ENCODE measurements at places on chromosomes 2 and 18.

GRCh38 chr2:126932966-126933710 is 34.4 kb downstream of the TEX51 start:
- DNase-seq: no peak

DNA sequence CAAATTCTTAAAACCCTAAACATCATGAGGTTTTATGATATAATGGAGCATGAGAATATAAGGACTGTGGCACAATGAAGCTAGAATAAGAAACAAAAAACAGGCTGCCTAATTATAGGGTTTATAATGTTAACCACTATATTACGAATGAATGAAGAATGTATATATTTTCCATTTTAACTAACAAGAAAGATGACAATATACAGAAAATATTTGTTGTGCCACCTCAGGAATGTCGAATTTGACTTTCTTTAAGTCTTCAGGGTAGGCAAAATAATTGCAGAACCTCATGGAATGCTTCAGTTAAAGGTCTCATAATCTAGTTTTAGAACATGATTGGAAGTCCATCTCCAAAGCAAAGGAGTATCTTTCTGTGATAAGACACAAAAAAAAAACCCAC is 282.9 kb upstream of the SLC8A1 start:
- DNase-seq: peak; percentile 36

GRCh38 chr2:5915881-5916310 is 223.7 kb downstream of the SOX11 start:
- DNase-seq: no peak

DNA sequence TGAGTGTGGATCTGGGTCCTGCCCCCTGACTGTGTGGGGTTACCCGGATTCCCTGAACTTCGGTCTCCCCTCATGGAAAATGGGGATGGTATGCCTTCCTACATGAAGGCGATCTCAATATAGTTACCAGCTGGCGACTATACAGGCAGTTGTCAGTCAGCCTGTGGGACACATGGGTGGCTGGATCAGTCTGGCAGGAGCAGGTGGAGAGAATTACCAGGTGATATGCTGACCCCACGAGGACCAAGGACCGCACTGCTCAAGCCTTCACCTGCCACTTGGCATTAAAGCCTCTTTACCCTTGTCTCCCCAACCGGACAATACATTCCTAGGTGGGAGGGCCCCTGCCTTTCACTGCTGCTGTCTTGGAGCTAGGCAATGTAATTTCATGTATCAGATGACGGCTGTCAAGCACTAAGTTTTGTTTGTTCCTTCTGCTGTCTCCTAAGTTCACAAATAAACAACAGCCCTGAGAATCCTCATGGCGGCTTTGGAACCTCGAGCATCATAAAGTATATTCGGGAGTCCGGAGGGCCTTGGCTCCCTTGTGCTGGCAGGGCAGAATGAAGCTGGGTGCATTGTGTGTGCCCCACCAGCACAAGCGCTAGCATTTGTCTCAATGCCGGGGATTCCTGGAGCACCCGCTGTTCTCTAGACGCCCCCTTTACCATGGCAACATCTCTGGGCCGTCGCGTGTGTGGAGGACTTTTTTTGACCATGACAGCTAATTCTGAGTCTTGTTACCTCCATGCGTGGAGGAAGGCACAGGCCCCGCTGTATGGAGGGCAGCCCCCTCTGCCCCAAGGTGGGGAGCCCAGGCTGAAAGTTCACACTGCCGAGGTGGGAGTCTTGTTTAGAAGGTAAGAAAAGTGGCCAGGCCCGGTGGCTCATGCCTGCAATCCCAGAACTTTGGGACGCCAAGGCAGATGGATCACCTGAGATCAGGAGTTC is 48.6 kb downstream of the PDCL3 start:
- DNase-seq: no peak

GRCh38 chr2:237184919-237185552 is 99.3 kb downstream of the COPS8 start:
- DNase-seq: no peak

GRCh38 chr18:74064510-74064909 is 83.1 kb downstream of the FBXO15 start:
- no peak for DNase-seq

DNA sequence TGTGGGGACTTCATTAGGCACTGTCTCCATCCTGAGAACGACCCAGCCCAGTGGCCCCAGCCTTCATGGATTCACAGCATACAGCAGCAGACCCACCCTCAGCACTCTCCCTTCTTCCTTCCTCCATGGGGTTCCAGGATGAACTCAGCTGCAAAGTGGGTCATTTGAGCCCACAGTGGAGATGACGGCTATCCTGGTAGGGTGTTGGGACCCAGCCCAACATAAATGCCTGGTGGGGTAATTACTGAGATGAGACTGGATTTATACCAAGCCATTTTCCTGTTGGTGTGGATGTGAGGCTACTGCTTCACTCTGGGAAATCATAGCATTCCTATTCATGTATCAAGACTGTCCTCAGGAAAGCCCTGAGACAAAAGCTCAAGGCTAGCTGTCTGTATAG is 536.7 kb upstream of the TNP1 start:
- DNase-seq: no peak

GRCh38 chr2:159091381-159091780 is 122.9 kb downstream of the TANC1 start:
- DNase-seq: no peak

DNA sequence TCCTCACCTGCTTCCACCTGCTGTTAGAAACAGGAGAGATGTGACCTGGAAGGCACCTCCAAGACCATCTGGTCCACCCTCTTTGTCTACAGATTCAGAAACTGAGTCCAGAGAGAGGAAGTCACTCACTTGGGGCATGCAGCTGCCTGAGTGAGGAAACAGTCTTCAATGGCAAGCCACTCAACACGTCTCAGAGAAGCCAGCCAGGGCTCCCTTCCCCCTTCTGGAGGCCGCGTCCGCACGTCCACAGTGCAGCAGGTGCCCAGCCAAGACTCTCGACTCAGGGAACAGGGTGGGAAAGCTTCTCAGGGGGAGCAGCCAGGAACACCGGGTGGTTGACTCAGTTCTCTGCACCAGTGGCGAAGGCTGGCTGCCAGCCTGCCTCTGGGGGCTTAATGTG is 201.7 kb downstream of the BCL11A start:
- DNase-seq: no peak

DNA sequence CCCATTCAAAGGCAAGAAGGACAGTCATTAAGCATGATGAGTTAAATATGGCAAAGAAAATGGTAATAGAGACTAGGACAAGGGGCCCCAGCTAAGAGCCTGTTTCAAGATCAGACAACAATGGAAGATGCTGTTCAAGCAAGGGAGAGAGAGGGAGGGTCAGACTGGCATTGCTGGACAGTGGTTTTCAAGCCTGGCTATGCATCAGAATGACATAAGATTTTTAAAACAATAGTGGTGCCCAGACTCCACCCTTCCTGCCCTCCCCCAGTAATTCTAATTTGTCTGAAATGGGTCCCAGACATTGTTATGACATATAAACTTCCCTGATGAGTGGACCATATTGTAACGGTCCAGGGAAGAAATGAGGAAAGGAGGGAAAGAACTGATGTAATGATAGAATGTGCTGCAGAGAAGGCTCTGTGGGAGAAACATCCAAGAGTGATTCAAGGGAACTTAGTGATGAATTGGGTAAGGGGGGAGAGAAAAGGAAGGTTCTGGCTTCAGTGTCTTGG is 112.9 kb upstream of the TRIB2 start:
- no peak for DNase-seq

DNA sequence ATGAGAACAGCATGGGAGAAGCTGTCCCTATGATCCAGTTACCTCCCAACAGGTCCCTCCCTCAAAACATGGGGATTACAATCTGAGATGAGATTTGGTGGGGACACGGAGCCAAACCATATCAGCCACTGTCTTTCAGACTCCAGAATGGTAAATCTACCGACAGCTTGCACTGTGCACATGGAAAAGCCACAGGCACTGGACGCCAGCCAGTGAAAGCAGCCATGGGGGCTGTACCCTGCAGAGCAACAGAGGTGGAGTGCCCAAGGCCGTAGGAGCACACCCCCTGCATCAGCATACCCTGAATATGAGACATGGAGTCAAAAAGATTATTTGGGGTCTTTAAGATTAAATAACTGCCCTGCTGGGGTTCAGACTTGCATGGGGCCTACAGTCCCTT is 218.4 kb downstream of the PDE1A start:
- no peak for DNase-seq

All from GM04503 (cell line).